ENCODE measurements at places on chromosomes 5 and 9. TPM values are rescaled to one million over a fixed set of nuclear protein-coding genes. Genes with fewer than 3 reads are reported as not detected.

- DNase-seq = no peak
- H3K36me3 ChIP-seq = no peaks in the 10 kb centered on the region
These were observed 44.4 kb downstream of the CAST start for GRCh38 chr5:96706433-96707111.

- H3K4me1 ChIP-seq = no peaks in the 10 kb centered on the region
- no peaks in the 10 kb centered on the region for H3K27me3 ChIP-seq
- DNase-seq = no peak
These were observed 186.3 kb downstream of the MARCHF11 start for GRCh38 chr5:15993334-15993733.

- H3K27ac ChIP-seq = peak overlapping the region; percentile 96
- no peak for DNase-seq
- no peaks in the 10 kb centered on the region for H3K27me3 ChIP-seq
- peak overlapping the region; percentile 79 for H3K4me3 ChIP-seq
- H3K36me3 ChIP-seq = peaks cover under 1% of the 10 kb centered on the region
These were observed 14.4 kb downstream of the GLRX start for GRCh38 chr5:95808013-95808685.

DNA sequence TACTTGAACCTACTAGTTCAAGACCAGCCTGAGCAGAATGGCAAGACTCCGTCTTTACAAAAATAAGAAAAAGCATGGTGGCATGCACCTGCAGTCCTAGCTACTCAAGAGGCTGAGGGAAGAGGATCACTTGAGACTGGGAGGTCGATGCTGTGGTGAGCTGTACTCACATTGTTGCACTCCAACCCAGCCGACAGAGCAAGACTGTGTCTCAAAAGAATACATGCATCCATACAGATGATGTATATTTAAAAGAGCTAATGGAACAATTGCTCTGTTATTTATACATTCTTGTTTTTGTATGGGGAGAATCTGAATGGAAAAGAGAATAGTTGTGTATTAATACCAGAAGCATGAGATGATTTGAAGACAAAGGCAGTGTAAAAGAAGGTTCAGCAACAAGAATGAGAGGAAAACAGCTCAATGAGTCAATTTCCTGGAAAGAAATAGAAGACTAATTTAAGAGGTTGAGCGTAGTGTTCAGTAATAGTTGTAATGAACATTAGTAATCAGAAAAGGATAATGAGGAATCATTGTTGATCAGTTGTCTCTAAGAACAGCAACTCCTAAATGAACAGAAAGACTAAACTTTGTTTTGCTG lies 1.9 kb upstream of the LRRC70 start:
- H3K36me3 ChIP-seq = peaks cover 3% of the 10 kb centered on the region
- H3K4me1 ChIP-seq = peaks cover 21% of the 10 kb centered on the region
- H3K4me3 ChIP-seq = peak overlapping the region; percentile 15
- DNase-seq = no peak
- H3K27ac ChIP-seq = peak overlapping the region; percentile 2

GRCh38 chr5:179623906-179624741 lies 653 bp upstream of the HNRNPH1 start:
- H3K4me1 ChIP-seq = peaks cover 44% of the 10 kb centered on the region
- peak overlapping the region; percentile 98 for H3K4me3 ChIP-seq
- peak; percentile 32 for DNase-seq
- H3K27ac ChIP-seq = peak overlapping the region; percentile 99
- H3K27me3 ChIP-seq = peaks cover 5% of the 10 kb centered on the region

PJA2 gene
- 68.0 TPM for total RNA-seq
